Karpas-422 (cell line): ENCODE measurements at places on chromosomes 6 and 20. TPM values are rescaled to one million over a fixed set of nuclear protein-coding genes. Genes with fewer than 3 reads are reported as not detected.
A peak's percentile ranks its signal among the peaks of the same experiment; 100 is the strongest.

- no peak for DNase-seq
Measured at GRCh38 chr6:132068766-132069165, 117.6 kb upstream of the CCN2 start.

GRCh38 chr20:49559411-49560081, 8.4 kb downstream of the PTGIS start:
- no peak for DNase-seq

MYL9 gene
- not detected in 2 replicates for total RNA-seq

HAO1 gene
- not detected in 2 replicates for total RNA-seq

- no peak for DNase-seq
Measured at GRCh38 chr20:5927749-5928462, 22.4 kb downstream of the TRMT6 start.

DNA sequence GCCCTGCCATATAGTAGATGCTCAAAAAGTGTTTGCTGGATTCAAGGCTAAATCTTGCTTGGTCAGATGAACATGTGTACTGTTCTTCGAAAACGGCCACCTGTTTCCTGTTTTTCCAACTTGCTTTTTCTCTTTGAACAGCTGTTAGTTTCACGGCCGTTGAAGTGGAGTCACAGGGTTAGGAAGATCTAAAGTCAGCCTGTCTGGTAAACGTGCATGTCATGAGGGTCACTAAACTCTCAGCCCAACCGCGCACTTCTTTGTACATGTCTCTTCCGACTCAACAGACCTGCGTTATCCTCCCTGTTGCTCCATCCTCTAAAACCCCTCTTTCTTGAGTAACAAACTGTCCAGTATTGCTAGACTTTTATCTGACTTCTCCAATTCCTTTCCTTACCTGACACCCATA, 93.2 kb upstream of the MAN1A1 start:
- DNase-seq = no peak

- DNase-seq = peak; percentile 76
Measured at GRCh38 chr6:111565326-111566221, 40.1 kb downstream of the TRAF3IP2 start.

- peak; percentile 84 for DNase-seq
Measured at GRCh38 chr20:36919715-36920333, 31.7 kb downstream of the SAMHD1 start.

- no peak for DNase-seq
Measured at GRCh38 chr20:12047838-12048432, 130.2 kb downstream of the BTBD3 start.

GPSM3 gene
- total RNA-seq = 66.5 and 85.9 TPM in 2 replicates

DNA sequence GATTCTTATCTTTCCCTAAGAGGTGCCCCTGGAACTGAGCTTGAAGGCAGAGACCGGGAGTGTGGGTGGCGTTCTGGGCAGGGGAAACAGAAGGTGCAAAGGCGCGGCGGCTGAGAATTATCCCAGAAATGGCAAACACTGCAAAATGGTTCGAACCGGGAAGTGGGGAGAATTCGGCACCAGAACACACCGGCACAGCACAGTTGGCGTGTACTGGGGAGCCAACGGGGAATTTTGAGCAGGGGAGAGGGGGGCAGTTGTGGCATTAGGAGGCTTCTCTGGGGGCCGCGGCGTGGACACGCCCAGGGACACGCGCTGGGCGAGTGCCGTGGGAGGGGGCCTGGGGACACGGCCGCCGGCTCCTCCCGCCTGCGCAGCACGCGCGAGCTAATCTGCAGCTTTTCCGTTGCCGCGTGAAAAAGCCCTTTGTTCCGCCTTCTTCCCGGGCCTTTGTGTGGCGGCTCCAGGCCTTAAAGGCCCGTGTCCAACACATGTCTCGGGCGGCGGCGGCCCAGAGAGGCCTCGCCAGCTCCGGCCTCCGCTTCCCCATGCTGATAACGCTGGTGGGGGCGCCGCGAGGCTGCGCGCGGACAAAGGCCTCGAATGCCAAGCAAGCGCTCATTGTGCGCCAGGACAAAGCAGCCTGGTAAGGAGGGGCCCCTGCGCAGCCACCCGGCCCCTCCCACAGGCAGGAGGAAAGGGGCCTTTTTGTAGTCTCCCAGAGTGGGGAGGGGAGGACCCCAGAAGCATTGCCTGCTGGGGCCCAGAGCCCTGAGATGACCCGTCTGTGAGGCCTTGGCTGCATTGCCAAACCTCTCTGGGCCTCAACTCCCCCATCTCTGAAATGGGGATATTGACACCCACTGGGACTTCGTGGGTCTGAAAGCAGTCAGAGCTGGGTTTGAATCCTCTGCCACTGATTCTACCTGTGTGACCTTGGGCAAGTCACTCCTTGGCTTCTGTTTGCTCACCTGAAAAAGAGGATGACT, 82.8 kb downstream of the CD40 start:
- DNase-seq = no peak

DNA sequence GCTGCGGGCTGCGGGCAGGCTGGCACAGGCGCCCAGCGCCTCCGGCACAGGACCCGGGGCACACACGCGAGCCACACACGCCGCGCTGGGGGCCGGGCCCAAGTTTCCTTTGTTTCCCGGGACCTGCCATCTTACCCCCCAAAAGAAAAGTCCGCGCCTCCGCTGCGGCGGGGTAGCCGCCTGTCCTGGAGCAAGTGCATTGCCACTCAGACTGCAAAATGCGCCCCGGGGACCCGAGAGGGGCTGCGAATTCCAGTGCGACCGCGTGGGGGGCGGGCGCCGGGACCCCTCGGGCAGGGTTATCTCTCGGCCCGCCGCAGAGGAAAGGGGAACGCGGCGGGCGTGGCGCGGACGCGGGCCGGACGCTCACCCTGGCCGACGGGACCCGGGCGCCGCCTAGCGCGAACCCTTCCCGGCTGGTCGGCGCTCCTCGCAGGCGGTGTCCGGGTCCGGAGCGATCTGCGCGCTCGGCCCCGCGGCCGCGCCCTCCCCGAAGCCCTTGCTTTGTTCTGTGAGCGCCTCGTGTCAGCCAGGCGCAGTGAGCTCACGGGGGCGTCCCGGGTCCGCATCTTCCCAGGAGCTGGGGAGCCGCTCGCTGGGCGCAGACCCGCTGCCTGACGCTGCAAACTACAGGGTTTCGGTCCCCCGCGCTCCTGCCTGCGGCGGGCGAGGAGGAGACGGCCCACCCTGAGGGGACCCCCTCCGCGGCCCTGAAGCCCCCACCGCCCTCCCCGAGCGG, 639 bp upstream of the CD24 start:
- peak; percentile 88 for DNase-seq

- DNase-seq = no peak
Measured at GRCh38 chr6:131027326-131027725, 35.7 kb downstream of the EPB41L2 start.

DNA sequence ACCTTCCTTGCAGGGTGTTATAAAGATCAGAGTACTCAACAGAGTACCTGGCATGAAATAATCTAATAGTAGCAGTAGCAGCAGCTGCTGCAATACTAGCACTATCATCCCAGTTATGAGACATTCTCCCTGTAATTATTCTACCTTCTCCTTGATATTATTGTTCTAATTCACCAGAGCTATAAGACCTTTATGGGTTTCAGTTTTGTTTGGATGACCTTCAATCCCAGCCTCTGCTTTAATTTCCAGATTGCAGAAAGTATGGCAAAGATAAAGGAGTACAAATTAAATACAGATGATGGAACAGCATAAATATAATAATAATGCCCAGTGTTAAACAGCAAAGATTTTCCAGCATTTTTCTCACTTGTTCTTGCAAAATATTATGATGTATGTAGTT, 150.5 kb upstream of the MYLIP start:
- DNase-seq = no peak

DNA sequence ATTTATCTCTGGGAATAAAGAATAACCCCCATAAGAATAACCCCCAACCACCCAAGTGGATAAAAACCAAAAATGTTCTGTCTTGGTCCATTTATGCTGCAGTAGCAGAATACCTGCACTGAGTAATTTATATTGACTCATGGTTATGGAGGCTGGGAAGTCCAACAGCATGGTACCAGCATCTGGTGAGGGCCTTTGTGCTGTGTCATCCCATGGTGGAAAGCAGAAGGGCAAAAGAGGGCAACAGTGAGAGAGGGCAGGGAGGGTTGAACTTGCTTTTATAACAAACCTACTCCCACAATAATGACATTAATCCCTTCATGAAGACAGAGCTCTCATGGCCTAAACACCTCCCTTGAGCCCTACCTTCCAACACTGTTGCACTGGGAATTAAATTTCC, 133.7 kb downstream of the ERMARD start:
- DNase-seq = no peak

WDR46 gene
- total RNA-seq = 59.6 and 91.1 TPM in 2 replicates

DNA sequence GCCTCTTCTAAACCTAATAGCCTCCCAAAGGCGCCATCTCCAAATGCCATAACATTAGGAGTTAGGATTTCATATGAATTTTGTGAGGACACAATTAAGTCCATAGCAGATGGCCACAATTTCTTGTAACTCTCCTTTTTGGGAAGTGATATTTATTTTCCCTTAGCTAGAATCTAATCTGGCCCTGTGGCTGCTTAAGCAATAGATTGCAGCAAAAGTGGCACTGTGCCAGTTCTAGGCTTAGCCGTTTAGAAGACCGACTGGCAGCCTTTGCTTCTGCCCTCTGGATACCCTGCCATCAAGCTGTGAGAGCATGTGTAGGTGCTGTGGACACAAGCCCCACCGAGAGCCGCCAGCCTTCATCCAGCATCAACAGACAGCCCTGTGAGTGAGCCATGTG, 15.9 kb upstream of the ADGB start:
- DNase-seq = no peak

- no peak for DNase-seq
Measured at GRCh38 chr6:85747666-85748065, 105.0 kb upstream of the SYNCRIP start.

GRCh38 chr20:34377072-34377847, 14.2 kb downstream of the ITCH start:
- no peak for DNase-seq

COL9A3 gene
- 41.2 and 87.5 TPM in 2 replicates for total RNA-seq

LHFPL5 gene
- total RNA-seq = 1.9 TPM in 1 of 2 replicates, not detected in the other

GRCh38 chr20:32036716-32037485, 15.1 kb upstream of the HCK start:
- DNase-seq = peak; percentile 71
